ENCODE measurements at places on chromosomes 6 and 20.

- no peak for DNase-seq
Measured at GRCh38 chr6:167956983-167957492, 40.4 kb upstream of the KIF25 start.

- no peak for DNase-seq
Measured at GRCh38 chr6:1105833-1106400, 206.0 kb upstream of the FOXQ1 start.

DNA sequence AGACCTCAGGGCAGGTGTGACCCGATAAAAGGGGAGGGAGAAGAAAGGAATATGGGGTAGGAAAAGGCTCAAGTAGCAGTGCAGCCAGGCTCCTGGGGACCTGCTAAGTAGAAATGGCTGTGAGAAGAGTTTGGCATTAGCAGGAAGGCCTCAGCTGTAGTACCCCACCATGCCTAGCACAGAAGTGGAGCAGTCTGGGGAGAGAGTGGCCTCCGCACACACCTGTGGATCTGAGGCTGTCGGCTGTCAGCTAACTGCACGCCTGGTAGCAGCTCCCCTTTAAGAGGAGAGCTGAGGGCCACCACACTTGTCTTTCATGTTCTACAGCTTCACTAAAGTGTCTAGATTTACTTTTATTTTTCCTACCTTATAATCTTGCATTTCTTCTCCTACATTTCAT, 24.6 kb downstream of the PDE7B start:
- no peak for DNase-seq

- no peak for DNase-seq
Measured at GRCh38 chr6:8006208-8006607, 58.0 kb downstream of the BLOC1S5 start.

GRCh38 chr6:75528423-75528822, 34.8 kb upstream of the FILIP1 start:
- DNase-seq = no peak

DNA sequence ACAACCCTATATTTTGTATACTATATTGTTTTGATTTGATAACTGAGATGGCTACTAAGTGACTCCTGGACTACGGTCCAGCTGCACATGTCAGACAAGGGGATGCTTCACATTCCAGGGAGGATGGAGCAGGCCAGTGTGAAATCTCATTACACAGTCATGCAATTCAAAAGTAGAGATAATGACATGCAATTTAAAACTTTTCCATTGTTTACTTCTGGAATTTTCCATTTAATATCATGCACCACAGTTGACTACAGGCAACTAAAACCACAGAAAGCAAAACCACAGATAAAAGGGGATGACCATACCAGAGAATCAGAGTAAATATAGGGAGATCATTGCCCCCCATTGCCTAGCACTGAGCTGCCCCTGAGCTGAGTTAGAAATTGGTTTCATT, 366.4 kb downstream of the BTBD9 start:
- no peak for DNase-seq

DNA sequence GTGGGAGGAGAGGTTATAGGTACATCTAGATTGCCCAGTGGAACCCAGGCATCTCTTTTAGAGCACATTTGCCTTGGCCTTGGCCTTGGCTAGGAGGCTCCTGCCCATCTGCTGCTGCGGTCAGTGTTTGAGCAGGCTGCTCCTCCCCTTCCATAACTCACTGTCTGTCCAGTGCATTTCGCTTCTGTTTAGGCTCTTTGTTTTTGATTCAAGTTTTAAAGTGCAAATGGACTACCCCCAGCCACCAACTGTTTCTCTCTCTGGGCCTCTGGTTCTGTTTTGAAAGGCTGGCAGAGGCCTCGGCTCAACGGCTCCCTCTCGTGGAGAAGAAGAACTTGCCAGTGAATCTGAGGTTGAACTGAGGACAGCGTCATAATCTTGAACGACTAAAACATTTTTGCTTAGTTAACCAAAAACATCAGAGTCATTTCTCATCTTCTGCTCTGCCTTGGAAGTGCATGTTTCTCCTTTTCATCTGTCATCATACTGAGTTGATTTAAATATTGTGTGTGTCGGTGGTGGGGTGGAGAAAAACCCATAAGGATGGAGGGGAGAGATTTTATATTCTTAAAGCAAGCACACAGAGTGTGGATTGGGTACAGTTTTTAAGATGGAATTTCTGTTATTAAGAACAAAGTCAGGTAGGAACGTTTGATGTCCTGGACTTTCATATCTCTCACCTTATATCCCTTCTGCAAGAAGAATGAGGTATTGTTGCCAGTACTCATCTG, 171.4 kb downstream of the DTNBP1 start:
- no peak for DNase-seq

DNA sequence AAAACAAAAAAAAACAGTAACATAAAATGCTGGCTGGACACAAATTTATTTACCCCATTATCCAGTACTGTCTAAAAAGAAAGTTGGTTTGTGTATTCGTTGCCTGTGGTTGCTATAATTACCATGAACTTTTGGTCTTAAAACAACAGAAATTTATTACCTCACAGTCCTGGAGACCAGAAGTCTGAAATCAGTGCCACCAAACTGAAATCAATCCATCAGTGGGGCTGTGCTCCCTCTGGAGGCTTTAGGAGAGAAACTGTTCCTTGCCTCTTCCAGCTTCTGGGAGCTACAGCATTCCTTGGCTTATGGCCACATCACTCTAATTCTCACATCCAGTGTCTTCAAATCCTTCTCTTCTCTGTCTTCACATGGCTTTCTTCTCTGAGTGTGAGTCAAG, 79.4 kb downstream of the SNX5 start:
- DNase-seq = no peak

DNA sequence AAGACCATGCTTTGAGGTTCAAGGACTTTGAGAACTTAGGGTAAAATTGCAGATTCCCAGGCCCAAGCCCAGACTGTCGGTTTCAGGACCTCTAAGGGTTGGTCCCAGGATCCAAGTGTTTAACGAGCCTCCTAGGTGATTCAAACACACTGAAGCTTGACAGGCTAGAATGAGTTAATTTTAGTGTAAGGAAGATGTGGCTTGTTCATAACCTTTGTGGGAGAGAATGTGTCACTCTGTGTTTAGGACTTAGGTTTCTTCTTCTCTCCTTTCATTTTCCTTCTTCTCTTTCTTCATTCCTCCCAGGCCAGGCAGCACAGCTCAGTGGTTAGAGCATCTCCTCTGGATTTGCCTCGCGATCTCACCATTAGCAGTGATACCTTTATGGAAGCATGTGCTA, 104.8 kb upstream of the KCNG1 start:
- DNase-seq = no peak

- no peak for DNase-seq
Measured at GRCh38 chr20:37590938-37591490, 63.3 kb upstream of the BLCAP start.

GRCh38 chr20:57753332-57754164, 43.7 kb upstream of the PMEPA1 start:
- no peak for DNase-seq

- DNase-seq = no peak
Measured at GRCh38 chr20:5807431-5807830, 57.2 kb downstream of the SHLD1 start.

DNA sequence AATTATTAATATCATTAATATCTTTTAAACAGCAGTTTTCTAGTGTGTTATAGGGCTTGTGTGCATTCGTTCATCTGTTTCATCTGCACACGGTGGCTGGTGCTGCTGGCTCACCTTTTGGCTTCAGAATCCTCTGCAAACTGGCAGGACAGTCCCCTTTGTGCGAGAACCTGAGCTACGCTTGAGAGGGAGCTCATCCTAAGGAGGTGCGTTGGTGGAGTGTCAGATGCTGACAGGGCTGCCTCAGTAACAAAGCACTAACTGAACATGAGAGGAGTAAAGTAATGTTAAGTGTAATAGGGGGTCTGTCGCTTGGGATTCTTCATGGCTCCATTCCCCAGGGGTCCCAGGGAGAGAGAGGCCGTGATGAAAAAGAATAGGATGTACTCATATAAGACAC, 22.4 kb downstream of the ELOVL2 start:
- no peak for DNase-seq

- DNase-seq = no peak
Measured at GRCh38 chr6:148021165-148021564, 321.5 kb upstream of the SASH1 start.

GRCh38 chr6:157135691-157136090, 187.6 kb downstream of the TMEM242 start:
- no peak for DNase-seq

DNA sequence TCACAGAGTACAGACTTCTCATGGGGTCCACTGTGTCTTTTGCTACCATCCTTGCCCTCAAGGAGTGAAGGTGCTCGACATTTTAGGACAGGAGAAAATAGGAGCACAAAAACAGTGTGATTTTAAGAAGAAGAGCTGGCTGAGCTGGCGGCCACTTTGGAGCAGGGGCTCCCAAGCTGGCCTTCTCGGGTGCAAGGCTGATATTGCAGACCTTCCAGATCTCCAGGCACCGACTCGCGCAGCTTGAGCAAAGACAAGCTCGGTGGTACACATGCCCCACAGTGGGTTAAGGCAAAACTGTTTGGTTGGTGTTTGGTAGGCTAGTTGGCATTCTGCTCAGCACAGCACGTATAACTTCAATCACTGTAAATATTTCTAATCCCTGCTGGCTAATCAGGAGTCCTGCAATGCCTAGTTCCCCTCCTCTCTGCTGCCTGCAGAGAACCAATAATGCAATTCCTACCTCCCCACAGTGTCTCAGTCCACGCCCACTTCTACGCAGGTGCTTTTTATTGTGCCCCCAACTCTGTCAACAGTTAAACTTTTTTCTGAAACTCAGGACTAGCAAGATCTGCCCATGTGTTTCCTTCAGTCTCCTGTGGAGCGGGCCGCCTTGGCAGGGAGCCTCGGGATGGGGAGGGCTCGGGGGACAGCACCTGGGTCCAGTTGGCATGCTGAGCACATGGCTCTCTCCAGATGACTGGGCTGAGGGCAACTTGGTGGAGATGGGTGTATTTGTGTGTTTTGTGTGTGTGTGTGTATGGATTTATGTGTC, 12.7 kb upstream of the SMOC2 start:
- DNase-seq = no peak

DNA sequence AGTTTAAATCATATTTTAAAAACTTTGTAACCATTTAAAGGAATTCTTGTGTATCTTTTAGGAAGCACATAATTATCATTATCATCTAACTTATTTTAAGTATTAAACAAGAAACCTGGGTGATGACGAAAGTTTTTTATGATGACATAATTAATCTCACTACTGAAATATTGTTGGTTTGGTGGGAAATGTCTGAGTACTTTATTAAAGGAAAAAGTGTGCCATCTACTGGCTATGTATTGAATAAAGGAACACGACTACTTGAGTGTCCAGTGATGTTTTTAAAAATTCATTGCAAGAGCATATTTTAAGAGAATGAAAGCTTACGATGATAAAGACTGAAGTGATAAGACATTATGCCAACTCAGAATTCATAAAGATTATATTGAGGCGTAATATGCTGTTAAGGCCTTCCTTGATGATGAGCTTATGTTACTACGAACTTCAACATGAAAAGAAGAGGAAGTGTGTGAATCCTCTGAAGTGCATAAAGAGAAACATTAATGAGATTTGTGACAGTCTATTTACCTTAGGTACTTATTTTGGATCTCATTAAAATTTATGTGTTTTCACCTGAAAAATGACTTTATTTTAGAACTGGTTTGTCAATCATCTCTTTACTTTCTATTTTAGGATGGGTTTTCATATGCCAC, 12.0 kb upstream of the TRMT11 start:
- DNase-seq = no peak

DNA sequence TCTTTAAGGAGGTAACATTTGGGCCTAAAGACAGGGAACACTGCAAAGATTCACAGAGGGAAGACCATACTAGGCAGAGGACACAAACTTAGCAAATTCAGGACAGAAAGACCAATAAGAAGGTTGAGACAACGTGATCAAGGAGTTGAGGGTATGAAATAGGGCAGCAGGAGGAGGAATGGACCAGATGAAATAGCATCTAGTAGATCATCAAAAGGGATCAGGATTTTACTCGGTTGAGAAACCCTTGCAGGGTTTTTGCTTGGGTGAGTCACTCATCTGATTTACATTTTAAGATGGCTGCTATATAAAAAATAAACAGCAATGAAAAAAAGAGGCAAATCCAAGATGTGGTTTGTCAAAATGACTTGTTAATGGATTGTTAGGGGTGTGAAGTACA, 4.7 kb downstream of the BCLAF1 start:
- DNase-seq = no peak

DNA sequence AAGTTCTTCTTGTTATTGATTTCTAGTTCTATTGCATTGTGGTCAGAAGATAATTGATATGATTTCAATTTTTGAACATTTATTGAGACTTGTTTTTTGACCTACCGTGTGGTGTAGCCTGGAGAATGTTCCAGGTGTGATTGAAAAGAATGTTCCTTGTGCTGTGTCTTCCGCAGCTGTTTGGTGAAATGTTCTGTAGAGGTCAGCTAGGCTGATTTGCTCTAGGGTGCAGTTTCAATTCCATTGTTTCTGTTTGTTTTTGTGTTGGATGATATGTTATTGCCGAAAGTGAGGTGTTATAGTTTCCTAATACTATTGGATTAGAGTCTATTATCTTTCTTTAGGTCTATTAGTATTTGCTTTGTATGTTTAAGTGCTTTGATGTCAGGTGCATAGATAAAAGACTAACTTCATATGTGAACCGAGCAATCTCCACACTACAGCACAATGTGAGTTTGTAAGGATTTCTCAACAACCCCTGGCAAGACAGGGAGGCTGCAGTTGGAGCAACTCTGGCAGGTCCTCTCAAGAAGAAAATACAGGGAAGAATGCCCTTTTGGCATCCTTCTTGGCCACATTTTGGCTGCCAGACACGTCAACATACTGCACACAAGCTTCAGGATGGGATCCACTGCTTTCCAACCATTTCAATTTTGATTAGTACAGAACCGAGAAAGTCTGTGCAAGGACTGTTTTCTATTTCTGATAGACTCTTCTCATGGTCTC, 320.7 kb downstream of the RNF144B start:
- DNase-seq = no peak

GRCh38 chr6:44000164-44000842, 126.9 kb downstream of the MRPL14 start:
- no peak for DNase-seq

GRCh38 chr20:3251806-3252205, 12.8 kb upstream of the SLC4A11 start:
- no peak for DNase-seq

DNA sequence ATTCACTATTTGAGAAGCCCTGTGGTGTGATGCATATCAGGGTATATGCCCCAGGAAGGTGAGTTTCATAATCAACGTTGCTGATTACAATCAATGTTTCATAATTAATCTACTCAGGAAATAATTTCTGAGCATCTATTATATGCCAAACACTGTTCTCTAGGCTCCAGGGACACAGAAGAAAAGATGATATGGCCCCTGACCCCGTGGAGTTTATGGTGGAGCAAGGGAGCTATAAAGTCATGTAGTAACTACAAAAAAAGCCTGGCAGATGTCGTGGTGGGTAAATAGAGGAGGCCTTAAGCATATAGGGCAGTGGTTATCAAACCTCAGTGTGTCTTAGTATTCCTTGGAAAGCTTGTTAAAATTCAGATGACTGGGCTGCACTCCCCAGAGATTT, 40.1 kb upstream of the BCAS1 start:
- DNase-seq = no peak

- no peak for DNase-seq
Measured at GRCh38 chr6:116175344-116175743, 49.4 kb upstream of the COL10A1 start.

GRCh38 chr6:116210750-116211425, 43.0 kb downstream of the TSPYL4 start:
- DNase-seq = no peak

- no peak for DNase-seq
Measured at GRCh38 chr6:18350712-18351111, 36.4 kb upstream of the RNF144B start.

Data from cortex of kidney (tissue), 1 donor.